ENCODE measurements at places on chromosomes 7 and 10. TPM values are rescaled to one million over a fixed set of nuclear protein-coding genes. Genes with fewer than 3 reads are reported as not detected.
A peak's percentile ranks its signal among the peaks of the same experiment; 100 is the strongest.

Gene GALNT17
- not detected for total RNA-seq

Gene ABLIM1
- 14.2 TPM for total RNA-seq

Gene ENTPD7
- total RNA-seq = 11.0 TPM

DNA sequence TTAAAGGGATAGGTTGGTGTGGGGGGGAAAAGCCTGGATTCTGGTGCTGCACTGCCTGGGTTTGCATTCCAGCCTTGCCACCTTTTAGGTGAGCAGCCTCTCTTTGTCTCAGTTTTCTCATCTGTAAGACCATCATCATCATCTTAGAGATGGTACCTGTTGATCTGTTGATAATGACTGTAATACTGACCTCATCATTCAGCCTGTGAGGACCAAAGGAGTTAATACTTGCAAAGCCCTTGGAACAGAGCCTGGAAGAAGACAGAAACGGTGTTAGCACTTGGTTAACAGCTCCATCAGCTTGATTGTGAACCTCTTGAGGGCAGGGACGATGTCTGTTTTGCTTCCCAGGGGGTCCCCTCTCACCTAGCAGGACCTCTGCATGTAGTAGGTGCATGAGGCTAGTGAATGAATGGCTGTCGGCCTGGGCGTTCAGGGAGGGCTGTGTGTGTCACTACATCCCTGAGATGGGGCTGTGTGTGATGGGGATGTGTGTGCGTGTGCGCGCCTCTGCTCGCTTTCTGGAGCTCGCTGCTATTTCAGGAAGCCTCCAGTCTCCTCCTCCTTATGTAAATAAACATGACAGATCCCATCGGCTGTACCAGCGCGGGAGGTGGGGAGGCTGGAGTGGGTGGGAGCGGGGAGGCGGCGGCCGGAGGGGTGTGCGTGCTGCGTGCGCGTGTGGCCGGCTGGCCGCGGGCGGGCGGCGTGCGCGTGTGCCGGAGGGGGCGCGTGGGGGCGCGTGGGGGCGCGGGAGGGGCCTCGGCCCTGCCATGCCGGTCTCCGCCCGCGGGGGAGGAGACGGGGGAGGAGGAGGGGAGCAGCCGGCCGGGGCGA, 61.2 kb downstream of the NEURL1 start:
- DNase-seq = peak; percentile 16

- DNase-seq = no peak
Measured at GRCh38 chr10:63671317-63671937, 150.2 kb downstream of the REEP3 start.

Gene PIP4K2A
- total RNA-seq = 92.7 TPM

- DNase-seq = no peak
Measured at GRCh38 chr10:3542185-3542611, 242.8 kb downstream of the KLF6 start.

Gene RNF32
- 2.2 TPM for total RNA-seq

- DNase-seq = no peak
Measured at GRCh38 chr7:71612911-71613310, 481.0 kb downstream of the GALNT17 start.

DNA sequence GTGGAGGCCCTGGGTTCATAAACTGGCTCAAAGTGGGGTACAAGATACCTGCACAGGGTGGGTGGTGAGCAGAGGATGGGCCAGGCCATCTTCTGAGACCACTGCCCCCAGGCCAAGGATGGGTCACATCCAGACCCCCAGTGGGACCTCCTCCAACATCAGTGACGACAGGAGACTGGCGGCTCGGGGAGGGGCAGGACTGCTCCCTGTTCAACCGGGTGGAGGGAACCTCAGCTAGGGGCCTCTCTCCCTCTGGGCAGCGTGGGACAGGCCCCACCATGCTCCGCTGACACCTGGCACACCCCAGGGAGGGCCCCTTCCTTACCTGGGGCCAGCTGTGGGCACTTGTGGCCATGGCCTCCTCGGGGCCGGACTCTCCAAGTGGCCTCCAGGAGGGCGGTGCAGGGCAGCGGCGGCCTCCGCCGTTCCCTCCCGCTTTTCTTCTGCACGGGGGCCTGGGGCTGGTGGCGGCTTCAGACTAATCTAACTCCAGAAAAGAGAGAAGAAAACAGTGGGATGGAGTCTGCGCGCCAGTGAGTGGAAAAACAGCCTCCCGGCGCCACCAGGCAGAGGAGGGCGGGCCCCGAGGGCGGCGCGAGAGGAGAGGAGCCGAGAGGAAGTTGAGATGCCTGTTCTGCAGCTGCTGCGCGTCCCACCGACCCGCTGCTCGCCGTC, at the start of gene CALHM2:
Gene CALHM2, minus strand, starts transcription at position 540 of the 675 bp plus-strand sequence. CDS start 2,429 bp downstream, outside the sequence.
- DNase-seq = peak; percentile 54

DNA sequence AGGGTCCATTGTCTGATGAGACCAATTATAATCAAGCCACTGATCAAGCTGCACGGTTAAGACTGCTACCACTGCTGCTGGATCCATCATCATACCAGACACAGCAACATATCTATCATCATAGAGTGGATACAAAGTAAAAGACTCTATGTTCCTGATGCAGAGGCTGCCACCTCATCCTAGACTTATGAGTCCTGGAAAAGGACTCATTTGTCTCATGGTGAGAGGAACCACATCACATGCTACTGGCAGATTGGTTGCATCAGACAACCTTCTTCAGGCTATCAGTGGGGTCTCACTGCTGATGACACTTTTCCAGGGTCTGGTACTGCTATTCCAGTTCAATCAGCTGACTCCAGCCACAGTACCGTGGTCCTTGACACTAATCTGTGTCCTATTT, 79.0 kb downstream of the ABI1 start:
- DNase-seq = no peak

DNA sequence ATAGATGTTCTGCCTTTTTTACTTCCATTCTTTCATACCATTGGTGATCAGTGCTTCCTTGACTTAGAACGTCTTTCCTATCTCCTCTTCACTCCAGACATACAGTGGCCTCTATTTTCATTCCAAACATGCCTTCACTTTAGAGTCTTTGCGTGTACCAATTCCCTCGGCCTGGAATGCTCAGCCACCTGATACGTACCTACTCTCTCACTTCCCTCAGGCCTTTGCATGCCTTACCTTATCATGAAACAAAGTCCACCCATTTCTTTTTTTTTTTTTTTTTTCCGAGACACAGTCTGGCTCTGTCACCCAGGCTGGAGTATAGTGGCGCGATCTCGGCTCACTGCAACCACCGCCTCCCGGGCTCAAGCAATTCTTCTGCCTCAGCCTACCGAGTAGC, 2.2 kb upstream of the CCNJ start:
- no peak for DNase-seq

Gene PDGFA
- 8.5 TPM for total RNA-seq

Gene INHBA
- total RNA-seq = 2.5 TPM

Gene HEPACAM2
- not detected for total RNA-seq

Gene CFAP43
- not detected for total RNA-seq

- DNase-seq = no peak
Measured at GRCh38 chr7:2475678-2476015, 551 bp downstream of the GRIFIN start.

Gene CHRM2
- total RNA-seq = not detected

GRCh38 chr7:69864274-69864673, 266.0 kb downstream of the AUTS2 start:
- no peak for DNase-seq

Gene GJD4
- not detected for total RNA-seq

GRCh38 chr10:130025326-130025725, 61.3 kb upstream of the EBF3 start:
- DNase-seq = no peak

GRCh38 chr10:84158061-84158460, 15.5 kb upstream of the GPR15LG start:
- no peak for DNase-seq

Gene TRIM50
- total RNA-seq = not detected

GRCh38 chr7:32803406-32804141, 88.0 kb downstream of the KBTBD2 start:
- DNase-seq = no peak

Gene AP4M1
- total RNA-seq = 12.3 TPM

DNA sequence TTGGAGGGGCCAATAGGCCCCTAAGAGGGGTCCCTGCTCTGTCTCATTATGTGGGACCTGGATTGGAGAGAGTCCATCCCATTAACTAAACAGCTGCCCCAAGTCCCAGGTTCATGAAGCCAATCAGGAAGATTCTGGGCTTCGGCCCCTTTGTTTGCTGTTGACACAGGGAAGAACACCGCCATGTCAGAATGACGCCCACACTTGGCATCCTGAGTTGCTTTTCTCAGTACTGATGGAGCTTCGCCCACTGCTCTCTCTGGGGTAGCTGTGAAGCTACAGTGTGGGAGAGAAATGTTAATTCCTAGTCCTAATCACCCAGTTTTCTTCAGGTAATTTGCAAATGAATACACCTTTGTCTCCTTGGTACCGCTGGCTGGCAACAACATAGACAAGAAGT, 264.7 kb downstream of the GLRX3 start:
- DNase-seq = no peak

GRCh38 chr10:100204370-100204769, 18.5 kb upstream of the ERLIN1 start:
- no peak for DNase-seq

DNA sequence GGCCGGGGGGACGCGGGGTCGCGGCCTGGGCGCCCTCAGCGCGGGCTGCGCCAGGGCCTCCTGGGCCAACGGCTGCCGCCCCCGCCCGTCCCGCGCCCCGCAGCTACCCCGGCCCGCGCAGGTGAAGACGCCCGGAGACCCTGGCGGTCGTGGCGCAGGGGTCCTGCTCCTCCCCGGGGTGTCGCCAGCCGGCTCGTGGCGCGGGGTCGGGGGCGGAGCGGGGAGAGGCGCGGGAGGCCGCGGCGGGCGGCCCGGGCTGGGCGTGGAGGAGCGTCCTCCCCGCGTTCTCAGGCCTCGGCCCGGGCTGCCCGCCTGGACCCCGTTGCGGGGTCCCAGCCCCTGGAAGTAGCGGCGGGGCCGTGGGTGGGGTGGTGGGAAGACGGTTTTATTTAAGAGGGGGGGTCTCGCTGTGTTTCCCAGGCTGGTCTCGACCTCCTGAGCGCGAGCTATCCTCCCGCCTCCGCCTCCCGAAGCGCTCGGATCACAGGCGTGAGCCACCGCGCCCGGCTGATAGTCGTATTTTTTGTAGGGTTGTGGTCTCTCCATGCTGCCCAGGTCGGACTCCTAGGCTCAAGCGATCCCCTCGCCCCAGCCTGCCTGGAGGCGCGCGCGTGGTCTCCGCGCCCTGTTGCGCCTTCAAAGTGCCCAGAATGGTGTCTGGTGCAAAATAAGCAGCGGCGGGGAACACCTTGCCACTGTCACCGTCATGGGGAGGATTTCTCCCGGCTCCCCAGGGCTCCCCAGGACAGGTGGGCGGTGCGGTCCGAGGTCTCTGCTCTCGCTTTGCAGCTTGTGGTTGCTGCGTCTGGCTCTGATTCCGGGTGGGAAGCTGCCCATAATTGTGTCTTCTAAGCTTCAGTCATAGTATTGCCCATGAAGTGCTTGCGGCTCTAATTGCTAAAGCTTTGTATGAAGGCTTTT, 15.3 kb upstream of the SUN1 start:
- peak; percentile 17 for DNase-seq

- no peak for DNase-seq
Measured at GRCh38 chr10:131206111-131206995, 105.2 kb downstream of the TCERG1L start.

DNA sequence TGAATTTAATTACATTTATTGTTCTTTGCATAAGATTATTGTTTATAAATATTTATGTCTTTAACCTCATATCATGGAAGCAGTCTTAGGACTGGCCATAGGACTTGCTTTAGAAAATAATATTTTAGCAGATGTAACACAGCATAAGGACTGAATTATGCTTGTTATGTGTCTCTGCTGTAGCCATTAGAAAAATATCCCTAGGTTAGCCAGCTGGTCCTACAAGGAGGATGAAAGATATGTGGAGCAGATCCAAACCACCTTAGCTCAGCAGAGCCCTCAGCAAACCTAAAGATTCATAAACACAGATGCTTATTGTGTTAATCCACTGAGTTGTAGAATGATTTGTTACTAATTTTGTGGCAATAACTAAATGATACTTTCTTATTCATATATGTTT, 166.0 kb upstream of the COL1A2 start:
- DNase-seq = no peak

- DNase-seq = peak; percentile 59
Measured at GRCh38 chr10:97849687-97850402, at the start of gene GOLGA7B. TSS of gene GOLGA7B (plus strand) at chr10:97849843. CDS start at chr10:97850304, 461 bp downstream.

GRCh38 chr10:70493660-70494234, 15.2 kb downstream of the PALD1 start:
- DNase-seq = no peak

Gene FAM25C
- not detected for total RNA-seq

DNA sequence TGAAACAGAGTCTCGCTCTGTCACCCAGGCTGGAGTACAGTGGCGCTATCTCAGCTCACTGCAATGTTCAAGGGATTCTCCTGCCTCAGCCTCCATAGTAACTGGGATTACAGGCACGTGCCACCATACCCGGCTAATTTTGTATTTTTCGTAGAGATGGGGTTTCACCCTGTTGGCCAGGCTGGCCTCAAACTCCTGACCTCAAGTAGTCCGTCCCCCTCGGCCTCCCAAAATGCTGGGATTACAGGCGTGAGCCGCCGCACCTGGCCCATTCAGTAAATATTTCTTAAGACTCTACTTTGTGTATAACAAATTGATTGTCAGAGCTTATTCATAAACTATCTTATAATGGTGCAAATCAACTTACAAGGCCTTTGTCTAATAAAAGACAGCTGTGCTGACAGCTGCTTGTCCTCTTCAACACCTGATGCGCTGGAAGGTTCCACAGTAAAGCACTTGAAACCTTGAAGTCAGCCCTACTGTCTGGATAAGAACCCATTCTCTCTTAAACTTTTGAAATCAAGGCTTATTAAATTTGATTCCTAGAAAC, 14.7 kb downstream of the ECHDC3 start:
- DNase-seq = no peak

All from activated T-helper 1 cell treated with anti-CD3 and anti-CD28 coated beads, Interleukin-12 subunit alpha, Interleukin-12 subunit beta, Interleukin-2, Interleukin-4 antibody, amounts not matched to agents 30 ng/mL and 10 ng/mL and 1 ng/mL, durations not matched to agents 14 hours and 24 hours and 36 hours (primary cell).